Stimulated activated CD8-positive, alpha-beta memory T cell treated with anti-CD3 and anti-CD28 coated beads, Interleukin-15, amount 100 ng/mL, for 48 hours (primary cell): ENCODE measurements at places on chromosomes 1 and 21.
A peak's percentile ranks its signal among the peaks of the same experiment; 100 is the strongest.

GRCh38 chr1:83897516-83897915 lies 101.4 kb downstream of the TTLL7 start:
- DNase-seq = no peak

DNA sequence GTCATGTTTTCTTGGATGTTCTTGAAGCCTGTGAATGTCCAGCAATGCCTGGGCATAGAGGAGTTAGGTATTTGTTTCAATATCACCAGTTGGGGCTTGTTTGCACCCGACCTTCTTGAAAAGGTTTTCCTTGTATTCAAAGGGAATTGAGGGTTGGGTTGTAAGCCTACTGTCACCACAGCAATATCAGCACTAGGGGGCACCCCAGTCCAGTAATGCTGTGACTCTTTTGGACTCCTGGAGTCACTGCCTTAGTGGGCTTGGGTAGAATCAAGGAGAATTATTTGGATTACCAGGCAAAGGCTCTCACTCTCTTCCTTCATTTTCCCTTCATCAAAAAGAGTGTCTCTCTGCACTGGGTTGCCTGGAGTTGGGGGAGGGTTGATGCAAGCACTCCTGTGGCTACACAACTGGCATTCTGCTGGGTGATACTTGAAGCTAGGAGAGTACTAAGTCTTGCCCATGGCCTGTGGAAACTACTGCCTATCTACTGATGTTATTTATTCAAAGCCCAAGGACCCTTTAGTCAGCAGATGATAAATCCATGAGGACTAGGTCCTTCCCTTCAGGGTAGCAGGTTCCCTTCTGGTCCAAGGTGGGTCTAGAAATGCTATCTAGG lies 34.5 kb downstream of the OR10R2 start:
- DNase-seq = peak; percentile 9

DNA sequence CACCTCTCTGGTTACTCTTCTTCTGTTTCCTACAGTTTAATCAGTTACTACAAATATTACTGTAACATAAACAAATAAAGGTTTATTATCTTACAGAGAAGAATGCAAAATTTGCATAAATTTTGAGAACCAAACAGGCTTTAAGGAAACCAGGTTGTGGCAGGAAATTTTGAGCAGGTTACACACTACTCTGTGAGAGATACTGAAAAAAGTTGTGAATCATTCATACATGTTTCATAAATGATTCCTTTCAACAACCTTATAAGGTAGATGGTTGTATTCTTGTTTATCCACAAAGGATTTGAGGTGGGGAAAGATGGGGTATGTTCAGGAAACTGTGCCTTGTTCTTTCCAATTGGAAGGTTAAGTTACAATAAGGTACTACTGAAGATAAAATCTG lies 58.6 kb downstream of the MAST2 start:
- no peak for DNase-seq

- DNase-seq = no peak
Observed at GRCh38 chr1:65955071-65955470, 162.4 kb downstream of the PDE4B start.

- DNase-seq = no peak
Observed at GRCh38 chr1:72433591-72433990, 151.3 kb upstream of the NEGR1 start.

DNA sequence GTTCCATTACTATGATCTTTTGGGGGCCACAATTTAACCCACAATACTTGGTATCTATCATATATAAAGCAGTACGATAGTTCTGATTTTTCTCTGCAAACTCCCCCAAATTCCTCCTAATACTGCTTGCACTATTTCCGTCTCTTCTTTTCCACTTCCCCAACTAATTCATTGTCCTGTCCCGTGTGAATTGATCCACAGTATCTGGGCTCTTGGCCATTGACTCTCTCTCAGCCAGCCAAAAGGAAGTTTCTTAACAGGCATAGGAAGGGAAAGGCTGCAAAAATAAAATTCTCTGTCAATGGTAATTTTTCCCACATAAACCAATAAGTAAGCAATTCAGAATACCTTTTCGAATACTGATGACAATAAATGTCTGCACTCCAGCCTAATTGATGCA lies 91.7 kb upstream of the DSCAM start:
- no peak for DNase-seq

DNA sequence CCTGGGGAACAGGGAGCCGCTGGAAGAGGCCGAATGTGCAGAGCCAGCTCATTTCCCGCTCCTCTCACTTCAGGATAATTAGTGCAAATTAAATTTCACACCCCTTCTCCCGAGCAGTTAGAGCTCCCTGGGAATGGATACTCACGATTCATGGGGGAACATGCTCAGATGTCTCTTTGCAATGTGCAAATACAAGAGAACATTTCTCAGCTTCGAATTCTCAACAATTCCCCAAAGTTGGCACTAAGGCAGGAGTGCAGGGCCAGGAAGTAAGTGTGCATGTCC lies 54.9 kb downstream of the CAMK2N1 start:
- no peak for DNase-seq

GRCh38 chr1:19449454-19450228 lies 35.7 kb downstream of the CAPZB start:
- no peak for DNase-seq

GRCh38 chr1:203148127-203148526 lies 20.6 kb downstream of the ADORA1 start:
- no peak for DNase-seq

DNA sequence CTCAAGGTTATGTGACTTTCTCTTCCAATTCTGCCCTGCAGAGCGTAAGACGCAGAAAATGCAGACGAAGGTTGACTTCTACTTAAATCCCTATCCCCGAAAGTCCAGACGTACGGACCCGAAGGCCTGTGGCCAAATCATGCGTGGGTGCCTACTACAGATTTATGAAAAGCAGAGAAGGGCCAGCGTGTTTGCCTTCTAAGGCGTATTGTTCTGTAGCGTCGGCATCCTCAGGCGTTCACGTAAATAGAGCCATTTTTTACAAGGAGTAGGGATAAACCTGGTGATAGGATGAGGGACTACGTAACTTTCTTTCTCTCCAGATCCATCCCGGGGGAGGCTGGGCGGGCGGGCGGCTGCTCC lies 222 bp upstream of the GIPC2 start:
- DNase-seq = no peak

DNA sequence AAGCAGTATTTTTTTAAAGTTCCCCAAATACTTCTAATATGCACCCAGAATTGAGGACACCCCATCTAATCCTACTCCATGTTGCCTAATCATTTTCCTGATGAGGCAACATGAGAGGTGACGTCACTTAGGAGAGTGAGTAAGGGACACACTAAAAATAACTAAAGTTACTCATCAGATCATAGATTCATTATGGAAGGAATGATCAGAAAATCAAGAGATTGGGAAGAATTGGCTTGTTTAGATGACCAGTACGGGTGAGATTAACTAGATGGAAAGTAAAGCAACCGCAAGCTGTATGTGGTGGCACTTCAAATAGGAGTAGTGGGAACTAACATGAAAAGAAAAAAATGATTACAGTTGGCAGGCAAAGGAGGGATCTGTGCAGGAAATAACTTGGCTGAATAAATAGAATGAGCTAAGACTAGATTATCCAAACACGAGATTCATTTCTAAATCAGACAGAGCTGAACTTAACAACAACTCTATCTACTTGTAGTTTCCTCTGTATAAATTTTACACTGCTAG lies 61.4 kb upstream of the CXADR start:
- DNase-seq = no peak

- no peak for DNase-seq
Observed at GRCh38 chr1:24337455-24337854, 18.3 kb downstream of the GRHL3 start.

GRCh38 chr1:112956544-112957132 lies 642 bp upstream of the SLC16A1 start:
- DNase-seq = peak; percentile 10

- DNase-seq = peak; percentile 22
Observed at GRCh38 chr1:179079113-179079761, 2.6 kb upstream of the TOR3A start.

GRCh38 chr21:42280356-42281180 lies 34.6 kb downstream of the TFF3 start:
- no peak for DNase-seq

DNA sequence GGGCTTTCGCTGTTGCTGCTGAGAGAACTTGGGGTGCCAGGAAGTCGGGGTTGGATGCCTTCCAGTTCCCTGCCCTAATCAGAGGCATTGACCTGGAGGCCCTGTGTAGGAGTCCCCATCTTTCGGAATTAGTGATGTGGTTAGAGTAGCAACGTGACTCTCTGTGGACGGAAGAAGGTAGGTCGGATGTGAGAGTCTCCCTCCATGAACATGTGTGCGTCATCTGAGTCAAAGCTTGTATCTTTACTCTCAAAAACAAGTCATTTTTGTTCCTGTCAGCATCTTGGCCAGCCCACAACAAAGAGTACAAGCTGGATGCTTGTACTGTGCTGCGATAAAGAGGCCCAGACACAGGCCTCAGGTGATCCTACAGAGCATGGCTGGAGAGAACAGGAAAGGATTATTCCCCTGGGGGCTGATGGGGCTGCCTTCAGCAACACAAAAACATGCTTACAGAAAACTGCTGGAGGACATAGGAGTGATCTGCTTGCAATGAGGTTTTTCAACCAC lies 31.0 kb upstream of the IL10 start:
- DNase-seq = peak; percentile 68

GRCh38 chr1:101924700-101925099 lies 72.0 kb downstream of the OLFM3 start:
- no peak for DNase-seq

GRCh38 chr1:40078512-40079333 lies 18.3 kb downstream of the PPT1 start:
- DNase-seq = no peak

DNA sequence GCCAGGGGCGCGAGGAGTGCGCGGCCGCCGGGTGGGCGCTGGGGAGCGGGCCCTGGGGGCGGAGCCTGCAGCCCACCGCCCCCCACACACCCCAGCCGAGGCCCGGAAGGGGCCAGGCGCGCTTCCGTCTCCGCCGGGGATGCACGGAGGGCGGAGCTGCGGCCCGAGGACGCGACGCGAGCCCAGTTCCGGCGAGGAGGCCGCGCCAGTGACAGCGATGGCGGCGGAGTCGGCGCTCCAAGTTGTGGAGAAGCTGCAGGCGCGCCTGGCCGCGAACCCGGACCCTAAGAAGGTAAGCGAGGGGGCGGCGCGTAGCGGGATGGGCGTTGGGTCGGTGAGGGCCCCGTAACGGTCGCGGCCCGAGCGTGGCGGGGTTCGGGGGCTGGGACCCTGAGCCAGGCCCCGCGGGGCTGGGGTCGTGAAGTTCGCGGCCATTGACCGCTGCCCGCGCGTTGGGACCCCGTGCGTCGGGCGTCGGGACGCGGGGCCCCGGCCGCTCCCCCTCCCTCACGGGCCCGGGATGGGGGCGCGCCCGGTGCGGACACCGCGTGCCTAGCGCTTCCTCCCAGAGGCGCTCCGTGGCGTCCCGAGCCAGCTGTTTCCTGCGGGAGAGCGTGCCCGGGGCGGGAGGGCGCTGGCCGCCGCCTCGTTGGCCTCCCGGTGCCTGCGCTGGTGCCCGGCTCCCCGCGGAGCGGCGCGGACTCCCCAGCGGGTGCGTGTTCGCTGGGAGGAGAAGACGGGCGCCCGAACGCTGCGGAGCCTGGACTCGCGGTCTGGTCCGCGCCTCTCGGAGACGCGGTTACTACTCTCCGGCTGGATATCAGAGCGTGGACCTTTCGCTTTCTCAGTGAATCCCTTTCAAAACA lies at the start of gene ELOA:
Gene ELOA (plus strand): TSS at position 185 of the 866 bp plus-strand sequence. CDS start 33 bp downstream, at position 218.
- DNase-seq = peak; percentile 76

DNA sequence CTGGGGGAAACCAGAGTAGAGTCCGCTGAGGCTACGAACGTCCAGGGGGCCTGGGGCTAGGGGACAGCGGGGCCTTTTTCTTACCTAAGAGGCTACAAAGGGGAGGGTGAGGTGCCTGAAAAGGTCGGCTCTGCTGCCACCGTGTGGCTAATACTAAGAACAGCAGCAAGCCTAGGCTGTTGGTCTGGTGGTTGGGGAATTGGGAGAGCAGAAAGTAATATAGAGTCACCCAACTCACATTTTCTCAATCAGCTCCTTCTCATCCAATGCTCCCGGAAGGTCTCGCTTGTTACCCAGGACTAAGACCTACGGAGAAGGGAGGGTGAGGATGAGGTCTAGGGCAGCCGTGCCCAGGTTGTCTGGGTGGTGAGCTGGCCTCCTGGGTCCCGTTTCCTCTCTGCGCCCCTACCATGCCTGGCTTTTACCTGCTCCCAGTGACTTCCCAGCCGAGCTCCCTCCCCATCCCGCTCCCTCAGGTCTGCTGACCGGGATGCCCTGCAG lies 9.3 kb downstream of the ARL8A start:
- DNase-seq = no peak

GRCh38 chr1:60797351-60797750 lies 285.0 kb upstream of the NFIA start:
- DNase-seq = no peak

GRCh38 chr1:239308701-239309333 lies 77.6 kb upstream of the CHRM3 start:
- DNase-seq = peak; percentile 5

- DNase-seq = no peak
Observed at GRCh38 chr1:53375440-53375839, 47.6 kb upstream of the LRP8 start.

DNA sequence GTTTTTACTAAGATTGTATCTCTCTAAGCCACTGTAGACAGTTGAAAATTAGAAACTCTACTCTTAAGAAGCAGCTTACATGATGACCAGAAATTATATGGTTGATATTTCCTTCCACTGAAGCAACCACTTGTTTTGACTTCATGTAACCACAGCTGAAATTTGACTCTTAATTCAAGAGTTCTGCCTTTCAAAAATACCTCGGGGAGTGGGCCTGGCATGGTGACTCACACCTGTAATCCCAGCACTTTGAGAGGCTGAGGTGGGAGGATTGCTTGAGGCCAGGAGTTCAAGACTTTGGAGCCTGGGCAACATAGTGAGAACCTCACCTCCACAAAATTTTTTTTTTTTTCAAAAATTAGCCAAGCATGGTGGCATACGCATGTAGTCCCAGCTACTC lies 4.3 kb downstream of the AMPD1 start:
- DNase-seq = no peak

GRCh38 chr21:44940116-44940631 lies 345 bp downstream of the SLX9 start:
- DNase-seq = no peak

- DNase-seq = no peak
Observed at GRCh38 chr1:100249155-100249536, 488 bp downstream of the DBT start.

DNA sequence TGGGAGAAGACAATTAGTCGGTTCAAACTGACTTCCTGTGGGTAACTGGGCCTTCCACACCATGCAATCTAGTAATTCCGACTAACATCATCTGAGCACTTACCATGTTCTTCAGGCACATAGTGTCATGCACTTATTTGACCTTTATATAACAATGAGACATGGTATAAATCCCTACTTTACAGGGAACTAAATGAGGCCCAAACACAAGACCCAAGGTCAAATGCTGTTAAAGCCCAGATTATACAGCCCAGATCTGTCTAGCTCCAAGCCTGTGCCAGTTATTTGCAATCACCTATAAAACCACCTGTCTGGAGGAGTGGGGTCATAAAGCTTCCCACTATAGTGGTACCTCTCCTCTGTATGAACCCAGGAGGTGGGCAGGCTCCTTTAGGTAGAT lies 40.8 kb downstream of the JAK1 start:
- DNase-seq = no peak

GRCh38 chr21:18630446-18630845 lies 226.9 kb upstream of the TMPRSS15 start:
- DNase-seq = no peak
